A549 treated with CpdA at 1 μM for 4 hours (cell line): ENCODE measurements at places on chromosomes 16 and 17. TPM values are rescaled to one million over a fixed set of nuclear protein-coding genes. Genes with fewer than 3 reads are reported as not detected.

CCL16 gene
- total RNA-seq: not detected in 5 replicates

CLDN6 gene
- total RNA-seq: 0.30 to 0.58 TPM (median 0.32 TPM) in 4 of 5 replicates, not detected in the other

NPIPA2 gene
- 1.0 to 2.1 TPM (median 1.3 TPM) in 5 replicates for total RNA-seq

MAPT gene
- 1.5 to 1.9 TPM (median 1.6 TPM) in 5 replicates for total RNA-seq

FBXW10 gene
- 0.96 to 1.9 TPM (median 1.2 TPM) in 5 replicates for total RNA-seq

HCRT gene
- total RNA-seq: 0.10 TPM in 1 of 5 replicates, not detected in the others

KRTAP16-1 gene
- not detected in 5 replicates for total RNA-seq

ADORA2B gene
- 9.8 to 13.9 TPM (median 12.2 TPM) in 5 replicates for total RNA-seq

C17orf75 gene
- 24.9 to 33.0 TPM (median 26.7 TPM) in 5 replicates for total RNA-seq
